PC-3 (cell line): ENCODE measurements at places on chromosomes 2 and 18. TPM values are rescaled to one million over a fixed set of nuclear protein-coding genes. Genes with fewer than 3 reads are reported as not detected.

The ACMSD gene
- not detected in 2 replicates for total RNA-seq

The CCDC74B gene
- total RNA-seq: 8.6 and 9.8 TPM in 2 replicates

- H3K36me3 ChIP-seq: no peaks in the 10 kb centered on the region
- no peaks in the 10 kb centered on the region for H3K27me3 ChIP-seq
- no peak overlapping the region for H3K27ac ChIP-seq
- peak; percentile 90 for DNase-seq
Observed at GRCh38 chr2:239927424-239927981, 97.6 kb downstream of the NDUFA10 start.

DNA sequence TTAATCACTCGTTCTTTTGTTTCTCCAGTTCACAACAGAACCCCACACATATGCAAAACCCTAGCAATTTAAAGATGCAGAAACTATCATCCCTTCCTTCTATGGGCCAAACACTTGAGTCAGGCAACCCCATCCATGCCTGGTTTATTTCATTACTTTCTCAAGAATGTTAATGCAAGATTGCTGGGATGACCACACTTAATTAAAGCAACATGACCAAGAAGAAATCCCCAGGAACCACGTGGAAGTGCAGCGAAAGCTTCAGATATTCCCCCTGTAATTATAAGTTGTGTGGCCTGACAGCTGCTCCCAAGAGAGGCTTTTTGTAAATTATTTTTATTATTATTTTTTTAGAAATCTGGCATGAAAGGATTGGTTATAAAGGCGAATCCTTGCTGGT, 246.2 kb upstream of the ID2 start:
- DNase-seq: no peak
- no peaks in the 10 kb centered on the region for H3K36me3 ChIP-seq
- H3K27ac ChIP-seq: no peak overlapping the region
- peaks cover 4% of the 10 kb centered on the region; the same call in 1 of the 2 replicates for H3K4me1 ChIP-seq

DNA sequence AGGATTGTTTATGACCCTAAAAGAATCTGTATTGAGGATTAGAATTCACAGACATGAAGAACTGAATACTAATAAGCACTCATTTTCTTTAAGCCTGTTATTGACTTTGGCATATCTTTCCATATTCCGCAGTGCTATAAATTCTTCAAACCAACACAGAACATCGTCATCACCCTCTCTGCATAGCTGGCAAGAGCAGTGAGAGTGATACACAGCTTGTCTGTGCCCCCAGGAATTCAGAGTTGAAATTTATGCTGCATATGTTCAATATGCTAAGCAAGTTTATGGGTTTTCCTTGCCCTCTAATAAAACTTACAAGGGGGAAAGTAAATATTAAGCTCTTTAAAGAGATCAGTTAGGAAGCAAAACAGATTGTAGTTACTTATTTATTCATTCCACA, 32.7 kb downstream of the CTLA4 start:
- H3K36me3 ChIP-seq: no peaks in the 10 kb centered on the region
- H3K4me1 ChIP-seq: peaks cover 5% of the 10 kb centered on the region; the same call in 1 of the 2 replicates
- peak; percentile 39 for DNase-seq
- peaks cover 5% of the 10 kb centered on the region; the same call in 1 of the 2 replicates for H3K27me3 ChIP-seq
- H3K27ac ChIP-seq: no peak overlapping the region
- no peak overlapping the region for H3K4me3 ChIP-seq

GRCh38 chr2:170241756-170242155, 63.8 kb downstream of the MYO3B start:
- H3K27me3 ChIP-seq: no peaks in the 10 kb centered on the region
- DNase-seq: no peak
- H3K36me3 ChIP-seq: no peaks in the 10 kb centered on the region
- no peak overlapping the region for H3K27ac ChIP-seq
- H3K4me1 ChIP-seq: peaks cover 13% of the 10 kb centered on the region
- no peak overlapping the region for H3K4me3 ChIP-seq

GRCh38 chr2:29040552-29040951, 33.8 kb downstream of the PCARE start:
- H3K4me3 ChIP-seq: no peak overlapping the region
- DNase-seq: no peak
- no peaks in the 10 kb centered on the region for H3K36me3 ChIP-seq
- H3K27me3 ChIP-seq: no peaks in the 10 kb centered on the region

The ALPP gene
- total RNA-seq: 8.6 and 14.4 TPM in 2 replicates

The CNDP2 gene
- total RNA-seq: 50.0 and 57.6 TPM in 2 replicates

DNA sequence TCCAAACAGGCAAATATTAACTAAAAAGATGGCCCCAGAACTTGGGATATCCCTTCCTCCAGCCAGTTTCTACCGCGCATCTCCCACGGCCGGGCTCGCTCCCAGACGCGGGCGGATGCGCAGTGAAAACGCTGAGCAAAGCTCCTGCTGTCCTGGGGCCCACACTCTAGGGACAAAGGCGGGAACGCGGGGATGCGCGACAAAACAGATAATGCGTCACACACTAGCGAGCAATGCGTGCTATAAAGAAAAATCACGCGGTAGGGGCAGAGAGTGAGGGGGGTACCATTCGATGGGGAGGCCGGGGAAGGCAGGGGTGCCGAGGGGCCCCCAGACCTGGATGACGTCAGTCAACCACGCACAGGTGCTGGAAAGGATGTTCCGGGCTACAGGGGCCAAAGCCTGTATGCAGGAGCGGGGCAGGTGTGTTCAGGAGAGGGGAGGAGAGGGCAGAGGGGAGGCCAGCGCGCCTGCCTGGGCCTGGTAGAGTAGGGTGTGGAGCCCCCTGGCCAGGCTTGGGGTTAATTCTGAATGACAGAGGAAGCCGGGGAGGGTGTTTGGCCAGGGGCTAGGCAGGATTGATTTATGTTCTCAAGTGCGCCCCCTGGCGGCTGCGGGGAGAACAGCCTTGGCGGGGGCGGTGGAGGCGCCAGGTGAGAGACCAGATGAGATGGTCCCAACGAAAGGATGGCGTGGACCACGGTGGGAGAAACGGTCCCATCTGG, 14.9 kb upstream of the ITM2C start:
- no peak overlapping the region for H3K27ac ChIP-seq
- no peaks in the 10 kb centered on the region for H3K36me3 ChIP-seq
- H3K4me3 ChIP-seq: no peak overlapping the region
- no peaks in the 10 kb centered on the region for H3K4me1 ChIP-seq
- DNase-seq: peak; percentile 26
- H3K27me3 ChIP-seq: peaks cover 5% of the 10 kb centered on the region; the same call in 1 of the 2 replicates

The BMP10 gene
- not detected in 2 replicates for total RNA-seq

- H3K4me3 ChIP-seq: no peak overlapping the region
- H3K36me3 ChIP-seq: no peaks in the 10 kb centered on the region
- no peak overlapping the region for H3K27ac ChIP-seq
- no peak for DNase-seq
Observed at GRCh38 chr2:42895791-42896135, 103.4 kb upstream of the HAAO start.
